ENCODE measurements at places on chromosomes 3 and 15. TPM values are rescaled to one million over a fixed set of nuclear protein-coding genes. Genes with fewer than 3 reads are reported as not detected.

Gene AMT
- total RNA-seq: 24.2 TPM

Gene CCR4
- total RNA-seq: not detected

Gene OR5H6
- total RNA-seq: not detected

Gene SLC51A
- 0.92 TPM for total RNA-seq

Gene GOLGA8S
- total RNA-seq: 0.45 TPM

Gene C3orf52
- total RNA-seq: 66.9 TPM

Gene FAM107A
- total RNA-seq: 4.7 TPM

Gene GRIP2
- 5.0 TPM for total RNA-seq

Gene TMEM45A
- not detected for total RNA-seq

Gene SCAMP2
- total RNA-seq: 134 TPM

Gene P2RY12
- total RNA-seq: not detected

Gene GXYLT2
- 0.45 TPM for total RNA-seq

Gene NEO1
- 54.7 TPM for total RNA-seq

Gene LZTFL1
- 62.4 TPM for total RNA-seq

Gene C3orf85
- not detected for total RNA-seq

Gene PARP15
- total RNA-seq: 2.0 TPM

Gene GOLGA8J
- total RNA-seq: not detected

Gene TNFAIP8L3
- total RNA-seq: 0.58 TPM

Gene LRRK1
- 5.5 TPM for total RNA-seq

Gene ARGFX
- total RNA-seq: not detected

Gene OR5K2
- not detected for total RNA-seq

Gene LIPH
- total RNA-seq: 15.2 TPM

Gene CLDN16
- 0.29 TPM for total RNA-seq

Gene GOLGA6L4
- 6.2 TPM for total RNA-seq

Gene LNP1
- not detected for total RNA-seq

Gene MGLL
- total RNA-seq: 17.8 TPM

Gene HTR3D
- not detected for total RNA-seq

Gene PLA2G4E
- total RNA-seq: not detected

Gene ALDH1A3
- total RNA-seq: 3.5 TPM

Gene IQCH
- total RNA-seq: 4.0 TPM

Gene CCR9
- not detected for total RNA-seq

Gene RARB
- total RNA-seq: 28.0 TPM

Gene LRRC34
- total RNA-seq: 0.43 TPM

Gene LRRC15
- not detected for total RNA-seq

Gene DAZL
- not detected for total RNA-seq

Gene GPR160
- 52.4 TPM for total RNA-seq

Gene PPARG
- 52.5 TPM for total RNA-seq

Gene CLDN18
- total RNA-seq: 1,096 TPM

Gene HCN4
- 0.45 TPM for total RNA-seq

Gene TMEM40
- not detected for total RNA-seq

Gene ITGA11
- 2.9 TPM for total RNA-seq
